ENCODE measurements at places on chromosomes 12 and 14.

DNA sequence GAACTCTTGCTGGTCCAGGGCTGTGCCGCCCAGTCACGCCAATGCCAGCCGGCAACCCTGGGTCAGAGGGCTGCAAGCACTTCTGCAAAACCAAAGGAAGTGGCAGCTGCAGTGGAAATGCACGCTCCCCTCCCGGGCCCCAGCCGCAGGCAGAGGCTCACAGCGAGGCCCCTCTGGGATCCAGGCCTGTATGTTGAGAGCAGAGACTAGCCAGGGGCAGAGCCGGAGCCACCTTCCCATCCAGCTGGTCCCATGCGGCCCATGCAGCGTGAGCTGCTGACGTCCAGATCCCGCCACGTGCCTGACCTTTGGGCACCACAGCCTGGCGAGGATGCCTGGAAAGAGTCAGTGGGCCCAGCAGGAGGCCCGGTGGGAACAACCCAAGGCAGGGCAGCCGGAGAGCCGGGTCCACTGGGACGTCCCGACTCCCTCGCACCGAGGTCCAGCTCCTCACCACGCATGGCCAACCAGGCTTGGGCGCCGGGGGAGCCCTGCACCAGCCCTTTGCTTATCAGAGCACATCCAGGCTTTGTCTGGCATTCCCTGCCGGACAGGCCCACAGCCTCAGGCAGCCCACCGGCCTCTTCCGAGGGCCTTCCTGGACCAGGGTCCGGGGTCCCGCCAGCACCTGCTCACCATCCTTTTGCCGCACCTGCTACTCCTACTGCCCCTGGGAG lies 4.3 kb downstream of the GPR132 start:
- DNase-seq, result no peak

- DNase-seq, result no peak
These were observed 71.3 kb upstream of the PSMA6 start for GRCh38 chr14:35220920-35221319.

DNA sequence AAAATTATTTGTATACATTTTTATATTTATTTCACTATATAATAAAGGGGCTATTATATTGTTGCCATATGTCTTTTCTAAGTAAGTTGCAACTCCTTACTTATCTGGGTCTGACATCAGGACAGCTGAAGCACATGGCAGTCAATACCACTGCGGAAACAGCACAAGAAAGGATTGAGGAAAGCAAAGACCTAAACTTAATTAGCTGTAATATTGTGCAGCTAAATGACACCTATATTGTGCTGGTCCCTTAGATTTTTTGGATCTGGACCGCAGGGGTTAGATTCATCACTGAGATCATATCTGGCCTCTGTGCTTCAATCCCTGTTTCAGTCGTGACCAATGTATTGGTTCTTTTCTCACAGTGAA lies 359.6 kb upstream of the DIO2 start:
- DNase-seq, result no peak

DNA sequence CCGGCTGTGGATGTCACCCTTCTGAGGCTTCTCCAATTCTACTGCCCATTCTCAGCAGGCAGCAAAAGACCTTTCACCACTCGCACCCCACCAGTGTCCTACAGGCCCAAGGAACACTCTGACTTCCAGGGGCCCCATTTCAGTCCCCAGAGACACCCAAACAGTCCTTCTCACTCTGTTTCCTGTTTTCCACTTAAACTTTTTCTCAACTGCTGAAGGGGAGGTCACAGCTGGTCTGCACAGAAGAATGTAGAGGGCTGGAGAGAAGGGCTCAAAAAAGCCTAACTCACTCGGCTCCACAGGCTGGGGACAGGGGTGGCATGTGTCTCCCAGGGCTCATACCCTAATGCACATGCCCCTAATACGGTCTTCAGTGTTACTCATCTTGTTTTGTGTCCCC lies 4.2 kb upstream of the DTX1 start:
- DNase-seq, result no peak

- DNase-seq, result no peak
These were observed 119.4 kb downstream of the SAMD4A start for GRCh38 chr14:54686219-54686870.

DNA sequence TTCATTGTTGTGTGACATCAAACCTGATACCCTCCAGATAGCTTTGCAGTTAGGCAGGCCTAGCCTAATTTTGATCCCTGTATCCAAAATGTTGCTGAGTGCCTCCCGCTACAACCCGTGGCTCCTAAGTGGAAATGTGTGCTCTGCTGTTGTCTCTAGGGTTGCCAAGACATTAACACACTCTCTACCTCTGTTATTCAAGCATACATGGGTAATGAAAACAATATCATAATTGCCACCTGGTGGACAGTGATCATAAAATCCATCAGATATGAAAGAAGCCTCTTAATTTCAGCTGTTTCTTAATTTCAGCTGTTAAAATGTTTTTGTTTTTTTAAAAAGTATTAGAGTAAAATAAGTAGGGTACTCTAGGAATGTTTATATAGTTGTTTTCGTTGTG lies 93.5 kb downstream of the PLEKHA5 start:
- DNase-seq, result no peak

- DNase-seq, result no peak
These were observed 4.8 kb downstream of the IFFO1 start for GRCh38 chr12:6551063-6551461.

- DNase-seq, result no peak
These were observed 26.8 kb downstream of the EMP1 start for GRCh38 chr12:13223179-13223804.

DNA sequence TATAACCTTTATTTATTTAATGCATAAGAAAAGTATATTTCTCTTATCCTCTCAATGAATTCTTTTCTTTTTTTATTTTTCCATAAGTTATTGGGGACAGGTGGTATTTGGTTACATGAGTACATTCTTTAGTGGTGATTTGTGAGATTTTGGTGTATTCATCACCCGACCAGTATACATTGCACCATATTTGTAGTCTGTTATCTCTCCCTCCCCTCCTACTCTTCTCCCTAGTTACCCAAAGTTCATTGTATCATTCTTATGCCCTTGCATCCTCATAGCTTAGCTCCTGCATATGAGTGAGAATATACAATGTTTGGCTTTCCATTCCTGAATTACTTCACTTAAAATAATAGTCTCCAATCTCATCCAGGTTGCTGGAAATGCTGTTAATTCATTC lies 1900.0 kb upstream of the SEL1L start:
- DNase-seq, result no peak

DNA sequence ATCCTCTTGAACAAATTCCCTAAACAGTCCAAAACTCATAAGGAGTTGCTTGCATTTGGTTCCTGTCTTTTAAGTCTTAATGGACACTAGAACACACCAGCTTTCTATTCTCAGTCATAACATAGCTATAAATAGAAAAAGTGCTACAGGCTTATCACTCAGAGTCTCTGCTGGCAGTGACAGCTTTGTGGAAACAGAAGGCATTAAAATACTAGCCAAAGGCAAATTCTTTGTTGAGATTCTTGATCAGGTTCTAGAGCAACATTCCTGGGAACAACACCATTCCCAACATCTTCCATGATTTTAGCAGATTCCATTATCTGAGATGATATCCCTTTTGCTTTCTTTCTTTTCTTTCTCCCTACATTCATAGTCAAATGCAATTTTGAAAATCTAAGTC lies 207.7 kb upstream of the PLEKHG7 start:
- DNase-seq, result no peak

GRCh38 chr12:16323010-16323409 lies 24.4 kb upstream of the MGST1 start:
- no peak for DNase-seq

DNA sequence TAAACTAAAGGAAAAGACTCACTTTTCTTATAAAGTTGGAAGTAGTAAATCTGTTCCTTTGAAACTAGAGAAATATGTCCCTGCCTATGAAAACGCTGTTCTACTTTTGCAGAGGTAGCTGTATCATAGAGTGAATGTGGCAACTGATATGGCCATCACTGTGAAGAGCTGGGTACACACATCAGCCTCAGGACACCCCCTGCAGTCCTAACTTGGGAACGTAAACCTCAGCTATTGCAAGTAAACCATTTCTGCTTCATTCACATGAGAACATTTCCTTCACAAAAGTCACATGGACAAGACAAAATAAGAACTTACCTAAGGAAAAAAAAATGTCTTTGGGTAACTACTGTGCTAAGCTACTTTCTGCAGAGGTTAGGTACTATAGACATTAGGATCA lies 233.3 kb upstream of the PPFIA2 start:
- no peak for DNase-seq

- no peak for DNase-seq
These were observed 18.0 kb upstream of the NT5DC3 start for GRCh38 chr12:103858953-103859601.

- no peak for DNase-seq
These were observed 150.3 kb upstream of the PRKD1 start for GRCh38 chr14:30077946-30078345.

GRCh38 chr12:1122786-1123185 lies 131.8 kb downstream of the ERC1 start:
- no peak for DNase-seq

DNA sequence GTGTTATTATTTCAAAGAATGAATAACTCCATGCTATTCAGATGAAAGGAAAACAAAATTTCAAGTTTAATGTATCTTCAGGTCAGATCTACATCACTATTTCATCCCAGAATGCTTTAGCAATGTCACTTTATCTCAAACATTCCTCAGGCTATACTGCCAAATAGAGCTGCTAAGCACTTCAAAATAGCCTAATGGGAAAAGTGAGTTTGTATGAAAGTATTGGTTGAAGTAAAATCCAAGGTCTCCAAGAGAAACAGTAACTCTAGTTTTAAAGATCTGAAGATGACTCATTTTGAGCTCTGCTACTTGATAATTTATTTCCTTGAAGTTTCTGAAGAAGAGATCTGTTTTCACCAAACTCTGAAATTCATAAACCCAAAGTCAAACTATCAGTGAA lies 466.2 kb upstream of the FOXG1 start:
- DNase-seq, result no peak

GRCh38 chr14:67650151-67650550 lies 24.3 kb downstream of the VTI1B start:
- no peak for DNase-seq

GRCh38 chr12:51247523-51248206 lies 9.0 kb downstream of the DAZAP2 start:
- no peak for DNase-seq

- DNase-seq, result no peak
These were observed 47.9 kb downstream of the PPP1R12A start for GRCh38 chr12:79886917-79887519.

DNA sequence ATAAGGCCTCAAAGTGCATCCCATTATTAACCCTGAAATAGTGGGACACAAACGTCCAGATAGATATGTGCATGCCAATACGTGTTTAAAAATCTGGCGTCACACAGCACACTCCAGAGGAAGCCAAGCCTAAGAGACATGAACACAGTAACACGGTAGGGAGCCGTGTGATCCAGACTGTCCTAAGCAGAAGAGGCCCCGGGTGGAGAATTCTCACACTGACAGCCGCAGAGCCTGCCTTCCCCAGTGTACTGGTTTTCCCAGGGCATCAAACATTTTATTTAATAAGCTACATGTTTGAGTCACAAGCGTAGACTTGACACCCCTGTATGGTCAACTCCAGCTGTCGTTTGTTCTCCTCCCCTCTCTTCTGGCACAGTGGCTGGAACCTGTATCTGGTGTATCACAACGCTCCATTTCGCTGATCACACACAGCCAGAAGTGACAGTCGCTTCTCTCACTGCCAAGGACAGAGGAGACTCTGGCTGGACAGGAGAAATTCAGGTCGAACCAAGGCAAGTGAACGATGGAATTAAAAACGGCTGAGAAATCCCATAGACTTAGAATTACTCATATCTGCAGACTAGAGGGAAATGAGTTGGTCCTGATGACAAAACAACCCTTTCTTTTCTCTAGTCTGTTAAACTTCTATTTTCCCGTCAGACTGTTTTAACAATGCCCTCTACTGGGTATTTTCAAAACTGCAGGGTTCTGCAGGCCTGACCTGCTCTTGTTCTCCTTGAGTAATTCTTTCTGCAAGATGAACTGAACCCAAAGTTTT lies 359.9 kb downstream of the RGS6 start:
- DNase-seq, result no peak

DNA sequence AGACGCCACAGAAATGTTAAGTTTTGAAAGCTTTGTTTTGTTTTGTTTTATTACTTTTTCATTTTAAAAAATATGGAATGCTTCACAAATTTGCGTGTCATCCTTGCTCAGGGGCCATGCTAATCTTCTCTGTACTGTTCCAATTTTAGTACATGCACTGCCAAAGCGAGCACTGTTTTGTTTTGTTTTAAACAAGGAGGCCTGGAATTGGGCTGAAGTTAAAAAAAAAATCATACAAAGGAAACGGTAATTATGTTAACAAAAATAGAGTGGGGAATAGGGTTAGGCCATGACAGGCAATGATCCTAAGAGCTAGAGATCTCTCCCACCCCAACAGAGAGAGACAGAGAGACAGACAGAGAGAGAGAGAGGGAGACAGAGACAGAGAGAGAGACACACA lies 57.0 kb downstream of the ZFP36L1 start:
- no peak for DNase-seq

DNA sequence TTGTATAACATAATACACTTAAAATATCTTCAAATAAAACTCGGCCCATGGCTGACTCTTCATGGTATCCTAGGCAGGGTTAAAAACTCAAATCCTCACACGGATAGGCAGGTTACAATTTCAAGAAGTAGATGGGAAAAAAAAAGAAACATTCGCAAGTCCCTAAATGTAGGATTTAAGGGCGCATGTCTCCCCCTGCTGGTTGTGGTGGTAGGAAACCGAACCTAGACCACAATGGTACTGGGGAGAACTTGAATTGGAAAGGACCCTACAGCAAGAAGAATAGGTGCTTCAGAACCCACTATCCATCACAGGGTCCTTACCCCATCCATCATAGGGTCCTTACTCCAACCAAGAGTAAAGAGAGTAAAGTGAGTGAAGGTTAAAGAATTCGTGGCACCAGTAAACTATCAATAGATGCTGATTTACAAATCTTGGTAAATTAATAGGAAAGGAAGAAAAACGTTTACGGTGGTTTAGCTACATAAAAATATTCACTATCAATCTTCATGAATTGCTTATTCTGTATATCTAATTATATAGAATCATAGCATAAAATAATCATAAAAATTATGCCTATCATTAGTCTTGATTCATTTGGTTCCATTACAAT lies 3.3 kb upstream of the CIPC start:
- DNase-seq, result no peak

- no peak for DNase-seq
These were observed 1.2 kb upstream of the CEP170B start for GRCh38 chr14:104863923-104864266.

GRCh38 chr12:4036671-4037271 lies 163.6 kb upstream of the PARP11 start:
- DNase-seq, result no peak

DNA sequence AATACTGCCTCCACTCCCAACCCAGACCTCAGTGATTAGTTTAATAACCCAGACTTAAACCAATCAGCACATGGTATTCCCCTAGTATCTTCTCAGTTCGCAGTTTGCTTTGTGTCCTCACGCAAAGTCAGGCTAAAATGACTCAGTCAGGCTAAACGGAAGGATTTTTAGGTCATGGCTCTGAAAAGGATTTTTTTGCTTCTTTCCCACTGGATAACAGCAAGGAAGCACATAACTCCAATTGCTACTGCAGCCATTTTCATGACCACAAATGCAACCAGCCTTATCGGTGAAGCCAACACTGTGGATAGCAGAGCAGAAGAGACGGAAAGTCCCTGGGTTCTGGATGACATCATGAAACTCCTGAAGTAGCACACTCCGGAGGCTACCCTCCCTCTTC lies 67.7 kb downstream of the ZC3H14 start:
- no peak for DNase-seq

- DNase-seq, result no peak
These were observed 13.0 kb downstream of the ISCU start for GRCh38 chr12:108575199-108575912.

GRCh38 chr14:86055512-86056075 lies 525.6 kb downstream of the FLRT2 start:
- no peak for DNase-seq

GRCh38 chr14:50070230-50070629 lies 46.1 kb downstream of the VCPKMT start:
- no peak for DNase-seq
